CD4-positive, alpha-beta T cell (primary cell): ENCODE measurements at places on chromosomes 12 and 14.
A peak's percentile ranks its signal among the peaks of the same experiment; 100 is the strongest.

GRCh38 chr14:95268350-95268749, 51.4 kb downstream of the CLMN start:
- DNase-seq, result no peak

DNA sequence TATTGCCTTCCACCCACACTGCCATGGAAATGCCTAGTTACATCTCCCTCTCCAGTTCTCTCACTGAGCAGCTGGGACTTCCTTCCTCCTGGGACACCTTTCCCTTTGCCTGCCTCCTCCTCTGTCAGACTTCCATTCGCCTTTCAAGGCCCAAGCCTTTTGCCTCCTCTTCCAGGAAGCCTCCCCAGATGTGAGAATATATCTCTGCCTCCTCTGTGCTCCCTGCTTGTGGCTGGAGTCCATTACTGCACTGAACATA, 3.1 kb downstream of the IFI27L2 start:
- no peak for DNase-seq

- no peak for DNase-seq
Measured at GRCh38 chr12:123441523-123442164, 5.2 kb upstream of the RILPL2 start.

GRCh38 chr12:11837216-11837934, 187.9 kb downstream of the ETV6 start:
- DNase-seq, result no peak

GRCh38 chr14:69863083-69863482, 16.1 kb upstream of the SMOC1 start:
- no peak for DNase-seq

DNA sequence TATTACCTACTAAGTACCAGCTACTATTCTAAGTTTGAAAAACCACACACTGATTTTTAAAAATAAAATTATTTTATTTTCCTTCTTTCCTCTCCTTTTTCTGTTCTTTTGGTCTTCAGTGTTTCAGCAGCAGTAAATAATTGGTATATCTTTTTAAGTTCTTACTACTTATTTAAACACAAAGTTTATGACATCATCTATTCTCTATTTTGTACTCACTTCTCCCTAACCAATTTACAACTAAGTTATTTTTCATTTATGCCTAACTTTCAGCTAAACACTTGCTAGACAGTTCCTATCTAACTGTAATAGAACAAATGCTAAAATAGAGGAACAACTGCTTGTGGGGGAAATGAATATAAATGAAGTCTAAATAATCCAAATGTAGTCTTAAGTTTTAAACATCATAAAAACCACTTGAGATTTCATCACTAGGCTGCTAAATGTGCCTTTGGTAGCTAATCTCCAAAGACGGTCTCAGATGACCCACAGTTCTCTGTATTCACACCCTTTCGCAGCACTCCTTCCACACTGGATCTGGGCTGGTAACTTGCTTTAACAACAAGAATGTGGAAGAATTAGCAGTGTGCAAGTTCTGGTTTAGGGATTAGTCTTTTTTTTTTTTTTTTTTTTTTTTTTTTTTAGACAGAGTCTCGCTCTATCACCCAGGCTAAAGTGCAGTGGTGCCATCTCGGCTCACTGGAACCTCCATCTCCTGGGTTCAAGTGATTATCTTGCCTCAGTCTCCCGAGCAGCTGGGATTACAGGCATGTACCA, 41.0 kb downstream of the TFCP2 start:
- DNase-seq, result no peak

- no peak for DNase-seq
Measured at GRCh38 chr14:66487164-66487563, 993 bp downstream of the CCDC196 start.

DNA sequence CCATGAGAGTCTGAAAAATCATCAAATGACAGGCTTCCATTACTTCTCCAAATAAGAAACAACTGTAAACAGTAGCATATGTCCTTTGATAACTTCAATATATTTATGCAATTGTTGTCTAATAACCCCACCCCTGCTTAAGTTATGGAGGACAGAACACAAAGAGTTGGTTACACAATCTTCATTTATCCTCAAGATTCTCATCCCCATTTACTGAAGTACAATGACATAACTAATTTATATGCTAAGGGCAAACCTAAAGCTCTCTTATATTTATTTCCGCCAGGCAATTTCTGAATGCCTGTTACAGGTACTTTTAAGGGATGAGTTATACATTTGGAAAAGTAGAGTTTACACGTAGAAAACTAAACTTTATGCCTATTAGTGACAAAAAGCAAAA, 12.3 kb downstream of the SCAF11 start:
- DNase-seq, result no peak

DNA sequence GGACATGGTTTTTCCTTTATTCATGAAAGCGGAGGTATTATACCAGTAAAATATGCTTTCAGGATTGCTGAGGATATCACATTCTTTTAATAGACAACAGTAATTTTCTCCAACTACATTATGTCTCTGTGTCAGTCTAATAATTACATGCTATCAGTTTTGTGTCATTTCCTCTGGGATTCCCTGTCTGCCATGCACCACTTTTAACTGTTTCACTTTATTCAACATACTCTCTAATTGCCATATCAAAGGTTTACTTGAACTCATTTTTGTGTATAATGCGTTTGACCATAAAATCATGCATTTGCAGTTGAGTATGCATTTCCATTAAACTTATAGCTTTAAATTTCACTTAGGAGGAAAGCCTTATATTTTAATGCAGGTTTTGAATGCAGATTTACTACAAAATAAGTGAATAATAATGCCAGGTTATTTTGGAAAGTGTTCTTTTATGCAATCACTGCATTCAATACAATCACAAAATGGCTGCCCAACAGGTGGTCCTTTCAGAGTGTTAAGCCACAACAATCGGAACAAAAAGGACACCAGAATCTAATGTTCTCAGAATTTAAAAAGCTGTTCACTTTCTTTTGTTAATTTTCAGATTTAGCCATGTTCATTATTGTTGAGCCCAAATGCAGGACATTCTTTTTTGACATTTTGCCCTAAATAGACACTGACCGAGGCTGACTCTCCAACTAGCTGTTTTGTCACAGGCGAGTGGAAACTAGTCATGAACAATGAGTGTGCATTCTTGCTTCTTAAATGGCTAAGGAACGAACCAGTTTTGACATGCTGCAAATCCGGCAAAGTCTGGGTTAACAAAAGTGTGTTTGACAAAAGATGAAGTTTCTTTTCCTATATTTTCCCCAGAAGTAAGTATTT, 40.9 kb downstream of the MBIP start:
- DNase-seq, result no peak

DNA sequence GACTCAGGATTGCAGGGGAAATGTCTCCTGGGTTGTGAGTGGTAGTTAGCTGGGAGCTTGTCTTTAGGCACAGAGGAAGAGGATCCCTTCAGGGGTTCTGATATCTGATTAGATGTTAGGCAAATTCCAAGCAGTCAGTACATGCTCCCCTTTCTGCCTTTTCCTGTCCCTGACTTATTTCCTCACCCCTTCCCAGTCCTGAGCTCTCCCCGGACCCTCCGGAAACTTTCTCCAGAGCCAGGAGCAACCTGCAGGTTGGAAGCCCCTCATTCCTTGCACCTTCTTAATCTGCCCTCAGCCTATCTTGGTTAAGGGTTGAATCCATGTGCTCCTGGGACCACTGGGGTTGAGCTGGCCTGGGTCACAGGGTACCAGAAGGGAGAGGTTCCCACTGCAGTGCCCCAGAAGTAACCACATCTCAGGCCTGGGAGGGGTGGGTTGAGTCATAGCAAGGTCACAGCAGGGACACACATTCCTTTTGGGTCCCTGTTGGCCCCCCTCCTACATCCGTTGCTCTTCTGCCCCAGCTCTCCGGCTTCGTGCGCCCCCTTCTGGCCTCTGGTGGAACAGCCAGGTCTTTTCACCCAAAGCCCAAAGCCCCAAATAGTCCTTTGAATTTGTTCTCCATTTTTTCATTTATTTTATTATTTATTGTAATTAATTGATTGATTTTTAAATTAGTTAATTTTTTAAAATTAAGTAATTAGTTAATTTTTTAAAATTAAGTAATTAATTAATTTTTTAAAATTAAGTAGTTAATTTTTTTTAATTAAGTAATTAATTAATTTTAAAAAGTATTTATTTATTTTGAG, 1.8 kb downstream of the IGFBP6 start:
- peak; percentile 86 for DNase-seq

GRCh38 chr12:124028555-124028925, 55.5 kb downstream of the ZNF664 start:
- DNase-seq, result no peak

DNA sequence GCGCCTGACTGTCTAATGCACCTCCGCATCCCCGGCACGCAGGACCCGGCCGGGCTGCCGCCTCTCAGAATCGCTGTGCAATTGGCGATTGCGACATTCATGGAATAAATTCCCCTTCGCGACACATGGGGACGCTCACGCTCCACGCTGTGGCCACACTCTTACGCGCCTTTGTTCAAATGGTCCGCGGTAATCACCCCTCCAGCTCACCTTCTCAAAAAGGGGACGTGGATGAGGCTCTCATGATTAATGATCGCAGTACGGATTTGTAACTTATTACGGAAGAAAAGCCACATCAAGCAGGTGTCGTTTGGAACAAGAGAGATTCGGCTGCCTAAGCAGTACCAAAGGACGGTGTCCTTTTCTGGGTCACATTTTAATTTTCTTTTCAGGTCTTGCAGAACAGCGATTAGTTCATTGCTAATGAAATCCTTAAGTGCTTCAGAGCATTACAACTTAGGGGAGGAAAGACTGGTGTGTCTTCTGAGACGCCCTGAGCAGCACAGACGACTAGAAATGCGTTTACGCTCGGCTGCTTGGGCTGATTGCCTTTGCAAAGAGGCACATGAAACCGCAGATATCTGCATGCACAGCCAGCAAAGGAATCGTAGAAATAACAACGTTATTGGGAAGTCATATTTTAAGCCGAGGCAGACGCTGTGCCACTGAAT, 37.3 kb upstream of the ADGRD1 start:
- peak; percentile 3 for DNase-seq

DNA sequence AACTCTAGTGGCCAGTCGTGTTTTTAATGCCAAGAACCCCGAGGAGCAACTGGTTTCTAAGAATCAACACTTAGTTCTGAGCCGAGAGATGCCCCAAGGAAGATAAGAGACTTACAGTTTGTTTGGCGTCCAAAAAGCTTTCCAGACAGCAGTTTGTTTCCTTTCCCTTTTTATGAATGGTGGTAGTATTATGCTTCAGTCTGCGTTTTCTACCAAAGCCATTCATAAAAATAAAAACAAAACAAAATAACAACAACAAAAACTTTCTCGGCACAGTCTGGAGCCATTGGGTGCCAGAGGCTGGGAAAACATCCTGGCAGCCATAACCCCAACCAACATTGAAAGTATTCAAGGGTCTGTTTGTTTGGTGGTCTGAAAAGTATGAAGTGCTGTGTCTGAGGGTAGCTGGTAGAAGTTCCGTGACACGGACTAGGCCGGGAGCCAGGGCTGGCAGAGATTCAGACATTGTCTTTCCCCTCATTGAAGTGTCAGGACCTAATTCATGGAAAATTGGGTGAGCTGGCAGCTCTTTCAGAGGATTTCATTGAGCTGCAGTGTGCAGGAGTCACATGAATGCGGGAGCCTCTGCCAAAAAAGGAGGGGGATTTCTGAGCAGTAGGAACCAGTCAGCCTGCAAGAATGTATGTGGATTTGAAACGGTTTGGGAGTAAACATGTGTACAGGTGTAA, 124.2 kb downstream of the HMGA2 start:
- DNase-seq, result no peak

GRCh38 chr14:22997676-22998323, 12.1 kb downstream of the C14orf93 start:
- no peak for DNase-seq

- DNase-seq, result no peak
Measured at GRCh38 chr12:123801573-123802178, 39.6 kb downstream of the DNAH10 start.

DNA sequence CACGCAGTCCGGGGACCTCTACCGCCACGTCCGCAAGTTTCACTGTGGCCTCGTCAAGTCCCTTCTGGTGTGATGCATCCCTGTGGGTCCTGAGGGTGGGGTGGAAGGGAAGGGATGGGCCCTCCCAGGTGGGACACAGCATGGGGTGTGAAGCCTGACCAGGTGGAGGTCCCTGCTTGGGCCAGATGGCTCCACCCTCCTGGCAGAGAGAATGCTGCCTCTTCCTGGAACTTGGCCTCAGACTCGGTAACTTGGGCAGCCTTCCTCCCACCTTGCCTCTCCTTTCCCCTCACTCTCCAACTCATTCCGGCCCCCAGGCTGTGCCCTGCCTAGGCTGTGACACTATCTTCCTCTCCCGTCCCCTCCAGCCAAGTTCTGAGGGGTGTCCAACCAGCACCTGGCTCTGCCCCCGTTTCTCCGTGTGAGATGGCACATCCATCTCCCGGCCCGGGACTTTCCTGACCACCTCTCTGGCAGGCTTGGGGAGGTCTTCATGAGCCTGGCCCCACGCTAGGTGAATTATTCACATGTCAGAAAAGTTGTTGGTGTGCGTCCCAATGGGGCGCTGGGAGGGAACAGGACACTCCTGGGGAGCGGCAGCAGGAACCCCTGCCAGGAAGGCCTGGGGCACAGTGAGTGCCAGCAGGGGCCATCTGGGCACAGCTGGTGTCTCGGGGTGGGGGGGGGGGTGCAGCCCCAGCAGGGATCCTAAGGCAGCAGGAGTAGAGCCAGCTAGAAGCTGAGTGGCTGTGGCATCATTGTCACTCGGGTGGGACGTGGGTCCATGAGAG, 1.7 kb downstream of the ZBTB42 start:
- DNase-seq, result no peak

- DNase-seq, result no peak
Measured at GRCh38 chr12:94990222-94990621, 13.3 kb downstream of the NDUFA12 start.

DNA sequence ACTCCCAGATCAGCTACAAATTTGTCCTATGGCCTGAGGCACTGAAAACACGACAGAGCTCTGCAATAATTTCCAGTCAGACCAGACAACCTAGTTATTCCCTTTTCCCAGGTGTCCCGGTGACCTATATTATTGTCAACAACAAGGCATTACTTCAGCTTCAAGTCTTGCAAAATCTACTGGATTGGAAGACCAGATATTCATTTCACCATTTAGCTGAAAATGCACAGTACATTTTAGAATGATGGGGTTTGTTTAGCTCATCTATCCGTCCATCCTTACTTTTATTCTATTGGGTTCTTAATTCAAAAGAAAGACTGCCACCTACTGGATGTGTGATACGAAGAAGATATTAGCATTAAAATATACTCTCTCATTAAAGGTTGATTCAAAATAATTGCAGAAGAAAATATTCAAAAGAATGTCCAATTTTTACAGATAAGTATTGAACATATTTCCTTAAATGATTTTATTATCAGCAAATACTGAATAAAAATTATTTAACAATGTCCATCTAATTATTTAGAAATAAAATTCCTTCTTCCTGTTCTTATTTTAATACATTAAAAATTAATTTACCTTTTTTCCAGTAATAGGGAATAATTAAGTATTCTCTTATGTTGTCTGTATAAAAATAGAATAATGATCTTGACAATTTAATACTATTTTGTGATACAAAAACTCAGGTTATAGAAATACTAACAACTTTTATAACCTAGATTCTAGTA, 244.9 kb upstream of the LRIG3 start:
- no peak for DNase-seq
